ENCODE measurements at places on chromosomes 2 and 18. TPM values are rescaled to one million over a fixed set of nuclear protein-coding genes. Genes with fewer than 3 reads are reported as not detected.

MEIS1 gene
- polyA plus RNA-seq: not detected

DSC3 gene
- 0.99 TPM for polyA plus RNA-seq

DNA sequence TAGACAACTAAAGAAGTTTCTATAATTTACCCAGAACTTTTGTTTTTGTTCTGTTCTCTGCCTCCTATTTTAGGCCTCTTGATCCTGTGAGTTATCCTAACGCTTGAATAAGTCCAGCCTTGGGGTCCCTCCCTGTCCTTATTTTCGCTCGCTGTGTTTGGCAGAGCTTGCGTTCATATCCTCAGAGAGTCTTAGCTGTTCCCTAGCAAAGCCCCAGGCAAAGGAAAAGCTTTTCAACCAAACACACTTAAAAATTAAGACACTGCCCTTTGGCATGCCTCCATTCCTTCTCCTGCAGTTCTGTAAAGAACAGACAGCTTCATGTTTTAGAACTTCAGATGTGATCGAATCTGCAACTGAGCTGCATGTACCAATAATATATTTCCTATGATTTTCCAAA lies 517.2 kb downstream of the SUCLG1 start:
- no peak overlapping the region for H3K4me3 ChIP-seq
- H3K4me1 ChIP-seq: no peaks in the 10 kb centered on the region
- H3K36me3 ChIP-seq: no peaks in the 10 kb centered on the region
- H3K27me3 ChIP-seq: no peaks in the 10 kb centered on the region
- no peak for DNase-seq

- no peaks in the 10 kb centered on the region for H3K4me1 ChIP-seq
- DNase-seq: no peak
Measured at GRCh38 chr2:10613263-10613662, 76.5 kb downstream of the NOL10 start.

- no peaks in the 10 kb centered on the region for H3K4me1 ChIP-seq
- no peaks in the 10 kb centered on the region for H3K27me3 ChIP-seq
- H3K4me3 ChIP-seq: no peak overlapping the region
- no peak overlapping the region for H3K27ac ChIP-seq
Measured at GRCh38 chr2:31270131-31270530, 36.2 kb downstream of the EHD3 start.

DNA sequence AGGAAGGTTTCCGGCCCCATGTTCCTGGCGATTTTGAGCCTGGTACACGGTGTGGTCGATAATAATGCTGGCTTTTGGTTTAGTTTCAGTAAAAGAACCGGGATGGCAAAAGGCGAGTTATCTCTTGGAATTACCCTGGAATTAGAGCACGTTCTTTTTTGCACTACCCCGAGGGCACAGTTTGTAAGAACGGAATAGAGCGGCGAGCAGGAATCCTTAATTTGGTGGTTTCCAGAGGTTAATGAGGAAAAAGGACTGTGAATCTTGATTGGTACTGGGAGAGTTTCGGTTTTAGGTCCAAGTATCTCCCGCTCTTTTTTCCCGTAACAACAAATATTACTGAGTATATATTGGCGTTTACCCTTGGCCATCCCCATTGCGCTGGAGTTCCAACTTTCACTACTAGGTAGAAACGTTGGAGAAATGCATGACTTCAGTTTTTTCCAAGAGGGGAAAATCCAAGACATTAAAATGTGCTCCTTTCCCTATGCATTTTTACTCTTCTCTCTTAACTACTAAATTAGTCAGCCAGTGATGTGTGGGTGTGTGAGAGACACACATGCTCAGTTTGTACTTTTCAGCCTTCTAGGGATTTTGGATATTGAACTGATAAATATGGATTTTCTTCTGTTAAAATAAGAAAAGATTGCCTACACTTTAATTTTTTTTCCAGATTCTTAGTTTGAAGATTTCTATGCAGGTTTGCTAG lies 160.8 kb downstream of the AGPS start:
- H3K36me3 ChIP-seq: no peaks in the 10 kb centered on the region
- peaks cover 7% of the 10 kb centered on the region for H3K4me1 ChIP-seq
- peak overlapping the region; percentile 82 for H3K4me3 ChIP-seq
- H3K27ac ChIP-seq: peak overlapping the region; percentile 100
- DNase-seq: no peak

DNA sequence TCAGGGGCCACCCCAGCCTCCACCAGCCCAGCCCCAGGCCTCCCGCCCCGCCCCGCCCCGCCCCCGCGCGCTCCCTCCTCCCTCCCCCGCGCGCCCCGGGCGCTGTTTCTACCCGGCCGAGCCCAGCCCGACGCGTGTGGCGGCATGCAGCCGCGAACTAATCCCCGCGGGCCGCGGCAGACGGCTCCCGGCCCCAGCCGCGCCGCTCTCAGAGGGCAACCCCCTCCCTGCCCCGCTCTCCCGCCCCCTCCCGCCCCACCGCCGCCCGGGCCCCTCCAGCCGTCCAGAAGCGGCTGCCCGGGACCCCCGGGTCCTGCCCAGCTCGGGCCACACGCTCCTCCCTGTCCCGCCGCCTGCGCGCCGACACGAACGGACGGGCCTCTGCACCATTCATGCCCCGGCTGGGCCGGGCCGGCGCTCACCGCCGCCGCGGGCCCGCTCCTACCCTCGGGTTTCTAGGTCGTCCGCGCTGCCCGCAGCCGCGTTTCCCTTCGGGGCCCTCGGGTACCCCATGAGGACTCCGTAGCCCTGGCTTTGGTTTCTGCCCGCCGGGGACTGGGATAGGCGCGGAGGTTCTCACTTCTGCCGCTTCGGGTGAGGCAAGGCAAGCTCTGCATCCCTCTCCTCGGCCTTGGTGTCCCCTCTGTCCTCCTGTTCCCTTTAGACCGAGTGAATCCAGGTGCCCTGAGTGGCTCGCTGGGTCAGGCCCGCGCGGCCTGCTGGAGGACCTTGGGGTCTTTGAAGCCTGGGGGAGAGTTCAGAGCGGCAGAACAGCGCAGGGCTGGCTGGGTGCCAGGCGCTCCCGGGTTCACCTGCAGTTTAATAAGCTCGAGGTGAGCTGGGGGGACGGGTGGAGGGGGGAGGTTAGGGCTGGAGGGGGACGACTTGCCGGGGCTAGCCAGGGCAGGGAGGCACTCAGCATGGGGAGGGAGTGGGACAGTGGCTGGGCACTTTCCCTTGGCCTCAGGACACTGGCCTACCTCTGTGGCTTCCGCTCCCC lies 3.1 kb downstream of the WNT10A start:
- H3K4me3 ChIP-seq: peak overlapping the region; percentile 96
- peak overlapping the region; percentile 86 for H3K27ac ChIP-seq
- peaks cover 5% of the 10 kb centered on the region for H3K36me3 ChIP-seq
- no peaks in the 10 kb centered on the region for H3K27me3 ChIP-seq
- DNase-seq: no peak
- H3K4me1 ChIP-seq: peaks cover 60% of the 10 kb centered on the region

- H3K27ac ChIP-seq: no peak overlapping the region
- no peak for DNase-seq
- no peak overlapping the region for H3K4me3 ChIP-seq
- no peaks in the 10 kb centered on the region for H3K36me3 ChIP-seq
- no peaks in the 10 kb centered on the region for H3K27me3 ChIP-seq
Measured at GRCh38 chr2:16250886-16251285, 310.5 kb downstream of the MYCN start.

DNA sequence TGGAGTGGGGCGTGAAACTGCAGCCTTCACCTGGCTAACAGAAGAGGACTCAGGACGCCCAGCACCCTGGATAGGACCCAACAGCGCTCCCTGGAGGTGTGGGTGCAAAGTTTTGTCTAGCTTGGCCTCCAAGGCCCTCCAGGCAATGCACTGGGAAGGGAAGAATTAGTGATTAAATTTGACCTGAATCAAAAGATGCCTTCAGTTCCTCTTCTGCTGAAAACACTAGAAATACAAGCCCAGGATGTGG lies 779 bp upstream of the TRIB2 start:
- no peaks in the 10 kb centered on the region for H3K36me3 ChIP-seq
- peaks cover 18% of the 10 kb centered on the region for H3K27me3 ChIP-seq
- H3K27ac ChIP-seq: no peak overlapping the region
- H3K4me3 ChIP-seq: peak overlapping the region; percentile 69
- peaks cover 3% of the 10 kb centered on the region for H3K4me1 ChIP-seq
- no peak for DNase-seq

All from GM12878 (cell line).